ENCODE measurements at places on chromosomes 5 and 9.

DNA sequence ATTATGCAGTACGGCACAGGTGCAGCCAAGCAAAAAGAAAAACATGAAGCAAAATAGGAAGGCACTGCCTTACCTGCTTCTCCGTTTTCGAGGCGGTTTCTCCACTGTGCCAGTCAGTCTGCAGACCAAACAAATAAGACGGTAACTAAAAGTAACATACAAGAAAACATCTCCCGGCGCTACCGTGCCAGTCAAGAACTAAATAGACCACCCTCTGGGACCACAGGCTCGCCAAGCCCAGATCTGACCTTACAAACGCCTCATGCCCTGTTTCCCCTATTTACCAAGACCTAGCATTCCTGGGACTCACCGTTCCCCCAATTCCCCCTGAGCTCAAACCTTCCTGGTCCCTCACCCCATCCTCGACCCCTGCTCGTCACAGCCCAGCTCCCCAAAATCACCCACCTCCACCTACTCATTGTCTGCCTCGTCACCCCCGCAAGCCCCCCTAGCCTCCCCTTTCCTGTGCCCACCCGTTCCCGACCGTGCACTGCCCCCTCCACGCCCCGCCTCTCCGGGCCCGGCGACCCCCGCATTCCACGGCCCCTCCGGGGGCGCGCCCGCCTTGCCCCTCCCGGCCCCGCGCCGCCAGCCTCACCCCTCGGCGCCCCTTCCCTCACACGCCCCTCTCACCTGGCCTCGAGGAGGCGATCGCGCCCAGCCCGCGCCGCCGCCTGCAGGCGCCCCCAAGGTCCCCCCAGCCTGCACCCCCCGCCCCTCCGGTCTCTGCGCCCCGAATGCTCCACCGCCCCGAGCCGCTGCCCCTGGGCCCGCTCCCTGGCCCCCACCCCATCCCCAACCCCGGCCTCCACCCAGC is 560 bp downstream of the SCAI start:
- DNase-seq, result peak; percentile 29

- no peak for DNase-seq
Measured at GRCh38 chr5:68251804-68252522, 36.4 kb downstream of the PIK3R1 start.

DNA sequence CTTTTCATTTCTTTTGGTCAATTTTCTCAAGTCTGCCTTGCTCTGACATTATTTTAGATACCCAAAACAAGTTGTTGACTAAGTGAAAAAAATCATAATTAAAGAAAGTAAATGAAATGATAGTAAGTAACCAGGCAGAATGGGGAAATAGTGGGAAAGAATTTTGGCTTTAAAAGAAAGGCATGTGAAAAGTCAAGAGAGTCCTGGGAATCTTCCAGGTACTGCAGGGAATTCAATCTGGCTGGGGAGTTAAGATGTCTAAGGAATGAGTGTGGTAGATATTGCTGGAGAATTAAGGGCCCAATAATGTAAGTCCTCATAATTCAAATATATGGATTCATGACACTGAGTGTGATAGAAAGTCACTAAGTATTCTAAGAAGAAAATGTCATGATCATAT is 123.1 kb upstream of the PAPPA start:
- no peak for DNase-seq

GRCh38 chr5:54002779-54003178 is 307.6 kb downstream of the ARL15 start:
- no peak for DNase-seq

DNA sequence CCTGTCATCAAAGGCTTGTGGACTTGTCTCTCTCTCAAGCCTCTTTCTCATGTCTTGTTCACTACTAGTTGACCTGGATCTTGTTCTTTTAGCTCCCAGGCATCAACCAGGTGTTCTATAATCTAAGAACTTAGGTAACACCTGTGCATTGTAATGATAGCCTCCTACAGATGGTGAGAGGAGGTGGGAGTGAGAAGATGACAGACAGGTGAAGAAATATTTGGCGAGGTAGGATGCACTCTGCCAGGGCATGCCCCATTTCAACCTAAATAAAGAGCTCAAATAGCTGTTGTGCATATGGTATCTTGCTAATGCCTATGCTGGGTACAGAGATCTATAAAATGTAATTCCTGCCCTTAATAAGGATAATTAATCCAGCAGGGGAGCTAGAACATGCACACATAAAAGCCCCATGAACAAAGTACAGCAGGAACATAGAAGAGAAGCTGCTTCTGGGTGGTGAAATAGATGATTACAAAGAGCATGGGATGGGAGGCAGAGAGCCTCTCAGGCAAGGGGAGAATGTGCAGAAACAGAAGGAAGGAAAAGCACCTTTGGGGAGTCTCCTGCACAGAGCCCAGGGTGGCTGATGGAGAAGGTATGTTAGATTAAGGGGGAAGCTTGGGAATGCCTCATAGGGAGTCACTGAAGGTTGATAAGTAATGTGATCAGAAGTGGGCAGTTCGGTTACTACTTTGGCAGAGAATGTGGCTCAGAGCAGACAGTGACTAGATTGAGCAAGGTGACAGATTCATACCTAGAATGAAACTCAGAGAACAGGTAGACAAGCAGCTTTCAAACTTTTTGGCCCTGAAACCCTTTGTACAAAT is 28.0 kb upstream of the PLIN2 start:
- peak; percentile 23 for DNase-seq

DNA sequence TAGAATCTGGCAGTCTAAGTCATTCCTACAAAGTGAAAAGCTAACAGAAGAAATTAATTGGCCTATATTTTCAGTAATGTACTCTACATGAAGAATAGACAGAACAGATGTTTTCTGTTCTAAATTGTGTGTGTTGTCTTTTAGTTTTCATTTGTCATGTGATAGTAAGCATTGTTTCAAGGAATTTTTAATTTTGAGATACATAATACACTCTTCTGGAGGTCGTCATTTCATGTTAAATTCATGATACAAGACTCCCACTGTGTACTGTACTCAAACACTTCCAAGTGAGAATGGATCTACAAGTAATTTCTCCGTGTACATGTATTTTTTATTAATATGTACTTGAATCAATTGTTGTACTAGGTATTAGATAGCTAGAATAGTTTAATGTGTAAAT is 1522.9 kb downstream of the MAT2B start:
- DNase-seq, result no peak

- DNase-seq, result no peak
Measured at GRCh38 chr5:72252008-72252407, 68.0 kb downstream of the MRPS27 start.

DNA sequence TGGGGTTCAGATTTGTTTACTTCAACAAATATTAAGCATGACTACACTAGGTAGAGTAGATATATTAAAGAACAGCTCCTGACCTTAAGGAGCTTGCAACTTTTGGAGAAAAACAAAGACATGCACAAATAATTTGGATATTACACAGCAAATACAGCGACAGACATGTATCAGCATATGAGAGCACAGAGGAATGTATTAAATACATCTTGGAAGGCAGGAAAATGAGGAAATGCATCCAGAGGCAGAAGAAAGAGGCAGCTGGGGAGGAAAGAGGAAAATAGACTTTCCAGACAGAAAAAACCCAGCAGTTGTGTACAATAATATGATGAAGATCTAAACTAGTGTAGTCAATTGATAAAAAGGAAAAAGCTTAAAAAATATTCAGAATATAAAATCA is 392.2 kb downstream of the PDE4D start:
- DNase-seq, result no peak

DNA sequence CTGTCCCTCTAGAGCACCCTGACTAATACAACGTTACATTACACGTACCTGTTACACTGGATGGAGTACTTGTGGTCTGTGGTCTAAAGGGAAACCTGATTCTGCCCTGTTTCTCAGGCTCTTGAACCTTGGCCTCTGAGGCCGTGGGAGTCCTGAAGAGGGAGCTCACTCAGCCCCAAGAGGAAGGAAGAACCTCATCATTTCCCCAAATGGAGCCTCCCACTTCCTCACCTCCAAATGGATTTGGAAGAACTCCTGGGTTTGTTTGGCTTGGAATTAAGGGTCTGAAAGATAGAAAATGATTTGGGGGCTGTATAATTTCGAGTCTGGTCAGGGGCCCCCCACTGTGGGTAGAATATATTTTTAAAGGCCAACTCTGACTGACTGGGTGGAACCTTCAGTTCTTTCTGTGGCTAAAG is 200.2 kb downstream of the SEMA6A start:
- no peak for DNase-seq

- no peak for DNase-seq
Measured at GRCh38 chr5:173745557-173745956, 129.1 kb upstream of the BOD1 start.

DNA sequence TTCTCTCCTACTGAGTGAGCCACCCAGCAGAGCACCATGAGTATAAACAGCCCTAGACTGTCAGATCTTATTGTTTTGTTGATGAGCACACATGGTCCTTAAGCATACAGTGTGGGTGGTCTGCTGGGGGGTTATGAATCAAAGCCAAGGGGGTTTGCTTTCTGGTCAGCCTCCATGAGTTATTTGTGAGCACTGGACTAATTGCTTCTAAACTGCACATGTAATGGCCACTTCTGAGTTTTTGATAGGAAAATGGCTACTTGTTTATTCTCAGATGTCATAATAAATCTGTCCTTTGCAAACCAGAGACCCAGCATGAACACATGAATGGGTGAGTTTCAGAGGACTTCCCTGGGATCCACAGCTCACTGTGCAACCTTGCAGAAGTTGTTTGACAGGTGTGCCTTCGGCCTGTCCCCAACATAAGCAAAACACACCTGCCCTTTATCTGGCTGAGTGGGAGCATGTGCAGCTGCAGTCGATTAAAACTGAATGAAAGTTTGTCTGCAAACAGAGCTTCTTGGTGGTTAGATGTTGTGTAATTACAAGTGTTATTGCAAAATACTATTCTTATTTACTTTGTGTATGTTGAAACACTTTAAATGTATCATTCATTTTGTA is 35.9 kb downstream of the MAMDC2 start:
- no peak for DNase-seq

DNA sequence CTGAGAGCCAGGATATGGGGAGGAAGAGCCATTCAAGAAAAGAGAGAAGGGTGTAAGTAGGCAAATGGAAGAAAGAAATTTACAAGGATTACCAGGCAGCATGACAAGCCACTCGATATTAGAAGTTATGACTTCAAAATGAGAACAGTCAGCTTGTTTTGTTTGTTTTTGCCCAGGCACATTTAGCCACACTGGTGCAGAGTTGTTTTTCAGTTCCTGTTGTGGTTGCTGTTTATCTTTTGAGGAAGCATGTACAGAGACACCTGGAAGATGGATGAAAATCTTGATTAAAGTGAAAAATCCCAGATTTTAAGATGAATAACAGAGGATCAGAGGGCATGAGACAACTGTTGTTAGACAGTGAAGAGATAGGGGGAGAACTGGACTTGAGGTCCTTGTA is 199.1 kb downstream of the MTRR start:
- DNase-seq, result no peak

DNA sequence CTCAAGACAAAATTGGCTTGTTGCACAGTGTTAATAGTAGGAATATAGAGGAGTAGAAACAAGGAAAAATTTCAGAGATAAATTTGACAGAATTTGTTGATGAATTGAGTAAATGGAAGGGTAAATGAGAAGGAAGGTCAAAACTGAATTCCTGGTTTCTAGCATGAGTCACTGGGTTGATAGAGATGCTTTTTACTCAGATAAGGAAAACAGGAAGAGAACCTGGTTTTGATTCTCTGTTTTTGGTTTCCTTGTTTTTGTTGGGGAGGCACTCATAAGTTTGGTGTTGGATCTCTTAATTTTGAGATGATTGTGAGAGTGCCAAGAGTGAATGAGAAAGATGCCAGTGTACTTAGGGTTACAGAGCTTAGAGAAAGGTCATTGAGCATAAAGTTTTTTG is 7.1 kb downstream of the LRRC70 start:
- DNase-seq, result no peak

- DNase-seq, result peak; percentile 67
Measured at GRCh38 chr5:50564079-50564478, 102.4 kb upstream of the PARP8 start.

DNA sequence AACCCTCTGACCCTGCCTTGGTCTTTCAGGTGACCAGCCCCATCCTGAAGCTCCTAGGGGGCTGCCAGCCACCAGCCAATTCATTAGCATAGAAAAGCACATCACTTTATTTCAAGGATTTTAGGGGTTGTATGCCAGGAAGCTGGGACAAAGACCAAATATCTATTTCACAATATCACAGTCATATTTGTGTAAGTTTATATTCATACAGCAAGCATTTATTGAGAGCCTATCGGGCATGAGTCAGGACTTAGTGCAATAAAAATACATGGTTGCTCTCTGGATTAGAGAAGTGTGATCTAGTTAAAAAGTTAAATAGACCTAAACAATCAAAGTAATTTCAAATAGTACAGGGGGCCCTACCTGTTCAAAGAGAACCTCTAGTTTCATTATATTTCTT is 113.8 kb downstream of the ERCC6L2 start:
- no peak for DNase-seq

DNA sequence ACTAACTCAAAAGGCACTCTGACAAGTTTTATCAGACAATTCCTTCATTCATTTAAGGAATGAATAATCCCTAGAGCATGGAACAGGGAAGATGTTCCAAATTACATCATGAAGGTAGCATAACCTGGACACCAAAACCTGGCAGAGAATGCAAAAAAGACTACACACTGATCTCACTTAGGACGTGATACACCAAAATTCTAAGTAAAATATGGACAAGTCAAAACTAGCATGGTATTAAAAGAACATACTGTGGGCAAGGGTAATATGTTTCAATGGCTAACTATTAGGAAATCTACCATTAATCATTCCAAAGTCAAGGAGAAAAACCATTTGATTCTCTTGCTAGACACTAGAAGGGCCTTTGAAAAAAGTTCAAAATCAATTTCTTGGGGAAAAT is 176.5 kb downstream of the HSPA4 start:
- no peak for DNase-seq

DNA sequence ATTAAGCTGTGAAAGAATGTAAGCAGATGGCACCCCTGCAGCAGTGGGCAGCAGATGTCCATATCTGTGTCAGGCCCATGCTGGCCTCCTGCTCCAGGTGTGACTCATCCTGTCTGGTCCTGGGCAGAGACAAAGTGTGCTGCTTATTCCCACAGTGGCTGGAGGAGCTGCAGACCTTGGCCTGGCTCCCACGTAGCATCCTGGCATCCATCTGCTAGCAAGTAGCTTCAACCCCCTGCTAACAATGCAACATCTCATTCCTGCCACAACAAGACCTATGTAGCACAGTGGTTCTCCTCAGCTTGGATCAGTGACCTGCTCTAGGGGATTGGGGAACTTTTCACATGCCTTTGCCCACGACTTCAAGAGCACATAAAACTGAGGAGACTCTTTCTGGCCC is 126.4 kb upstream of the SLC12A2 start:
- DNase-seq, result no peak

GRCh38 chr9:109801484-109801883 is 21.5 kb downstream of the PALM2AKAP2 start:
- DNase-seq, result no peak

- no peak for DNase-seq
Measured at GRCh38 chr5:144464306-144464705, 293.6 kb downstream of the KCTD16 start.
